ENCODE measurements at places on chromosomes 12 and 14. TPM values are rescaled to one million over a fixed set of nuclear protein-coding genes. Genes with fewer than 3 reads are reported as not detected.

- DNase-seq = peak; percentile 86
- H3K27ac ChIP-seq = no peak overlapping the region
- no peaks in the 10 kb centered on the region for H3K36me3 ChIP-seq
- peaks cover 5% of the 10 kb centered on the region for H3K4me1 ChIP-seq
These were observed 10.4 kb downstream of the OTUB2 start for GRCh38 chr14:94036313-94037167.

GRCh38 chr12:48068457-48068856, 37.4 kb downstream of the SENP1 start:
- no peak for DNase-seq
- H3K4me3 ChIP-seq = no peak overlapping the region
- peaks cover 2% of the 10 kb centered on the region for H3K4me1 ChIP-seq
- H3K27me3 ChIP-seq = no peaks in the 10 kb centered on the region
- peaks cover 54% of the 10 kb centered on the region for H3K36me3 ChIP-seq

ABCD4 gene
- total RNA-seq = 45.1 TPM

- H3K27ac ChIP-seq = no peak overlapping the region
- no peaks in the 10 kb centered on the region for H3K27me3 ChIP-seq
- no peak for DNase-seq
- H3K36me3 ChIP-seq = no peaks in the 10 kb centered on the region
- H3K4me3 ChIP-seq = no peak overlapping the region
These were observed 700.2 kb downstream of the DIO2 start for GRCh38 chr14:79511146-79511545.

- H3K36me3 ChIP-seq = no peaks in the 10 kb centered on the region
- H3K27me3 ChIP-seq = no peaks in the 10 kb centered on the region
- no peak overlapping the region for H3K4me3 ChIP-seq
- H3K27ac ChIP-seq = no peak overlapping the region
- no peak for DNase-seq
These were observed 81.1 kb downstream of the PELI2 start for GRCh38 chr14:56199095-56199981.

DNA sequence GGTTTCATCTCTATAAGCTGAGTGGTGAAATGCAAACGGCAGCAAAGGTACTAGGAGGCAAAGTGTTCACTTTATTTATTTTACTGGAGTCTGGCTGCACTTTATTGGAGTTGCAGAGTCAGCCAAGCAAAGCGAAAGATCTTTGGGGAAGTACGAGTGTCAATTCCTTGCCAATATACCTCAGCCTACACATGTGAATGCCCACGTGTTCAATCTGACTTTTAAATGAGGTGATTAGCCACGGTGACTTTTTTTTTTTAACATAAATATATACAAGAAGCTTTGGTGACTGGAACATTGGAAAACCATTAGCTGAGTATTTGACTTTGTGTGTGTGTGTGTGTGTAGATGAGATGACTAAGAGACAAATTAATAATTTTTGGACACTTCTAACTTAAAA, 178.8 kb downstream of the NTS start:
- no peaks in the 10 kb centered on the region for H3K27me3 ChIP-seq
- H3K4me3 ChIP-seq = no peak overlapping the region
- no peaks in the 10 kb centered on the region for H3K36me3 ChIP-seq
- no peak overlapping the region for H3K27ac ChIP-seq
- no peaks in the 10 kb centered on the region for H3K4me1 ChIP-seq

DNA sequence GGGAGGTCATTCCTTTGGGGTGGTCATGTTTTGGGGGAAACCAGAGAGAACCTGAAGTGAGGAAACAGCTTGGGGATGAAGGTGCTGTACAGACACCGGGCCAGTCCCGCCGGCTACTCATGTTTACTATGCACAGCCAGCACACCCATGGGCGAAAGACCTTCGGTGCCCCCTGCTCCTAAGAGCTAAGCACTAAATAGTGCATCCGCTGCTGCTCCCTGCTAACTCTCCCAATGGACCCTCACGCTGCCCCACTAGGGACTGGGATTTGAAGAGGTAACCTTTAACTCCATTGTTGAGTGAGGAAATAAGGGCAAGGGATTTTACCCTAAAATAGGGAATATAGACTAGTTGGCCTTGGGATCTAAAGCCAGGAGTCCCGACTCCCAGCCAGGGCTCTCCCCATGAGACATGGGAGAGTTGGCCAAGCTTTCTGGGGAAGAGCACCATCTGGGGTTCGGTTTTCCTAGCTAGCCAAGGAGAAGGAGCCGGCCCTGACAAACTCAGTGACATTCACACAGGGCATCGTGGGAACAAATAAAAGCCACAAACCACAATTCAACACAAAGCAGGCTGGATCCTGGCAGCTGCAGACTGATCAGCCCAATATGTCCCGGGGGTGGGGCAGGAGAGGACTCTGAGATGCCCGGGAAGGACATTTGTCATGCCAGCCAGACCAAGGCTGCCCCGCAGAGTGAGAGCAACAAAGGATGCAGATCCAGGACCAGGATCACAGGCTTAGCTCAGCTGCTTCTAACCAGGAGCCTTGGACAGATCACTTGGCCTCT, 91.7 kb downstream of the SINHCAF start:
- H3K4me3 ChIP-seq = no peak overlapping the region
- H3K27me3 ChIP-seq = peaks cover 32% of the 10 kb centered on the region
- H3K27ac ChIP-seq = no peak overlapping the region
- DNase-seq = no peak
- H3K4me1 ChIP-seq = peaks cover 13% of the 10 kb centered on the region

MYH6 gene
- total RNA-seq = 1.0 TPM

ALDH1L2 gene
- 0.70 TPM for total RNA-seq

LHX5 gene
- total RNA-seq = not detected

IL22 gene
- 0.61 TPM for total RNA-seq

DNA sequence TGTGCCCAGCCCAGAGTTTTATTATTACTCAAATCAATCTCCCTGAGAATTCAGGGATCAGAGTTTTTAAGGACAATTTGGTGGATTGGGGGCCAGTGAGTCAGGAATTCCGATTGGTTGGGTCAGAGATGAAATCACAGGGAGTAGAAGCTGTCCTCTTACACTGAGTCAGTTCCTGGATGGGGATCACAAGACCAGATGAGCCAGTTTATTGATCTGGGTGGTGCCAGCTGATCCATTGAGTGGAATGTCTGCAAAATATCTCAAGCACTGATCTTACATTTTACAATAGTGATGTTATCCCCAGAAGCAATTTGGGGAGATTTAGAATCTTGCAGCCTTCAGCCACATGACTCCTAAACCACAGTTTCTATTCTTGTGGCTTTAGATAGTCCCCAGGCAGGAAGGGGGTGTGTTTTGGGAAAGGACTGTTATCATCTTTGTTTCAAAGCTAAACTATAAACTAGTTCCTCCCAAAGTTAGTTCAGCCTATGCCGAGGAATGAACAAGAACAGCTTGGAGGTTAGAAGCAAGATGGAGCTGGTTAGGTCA, 89.1 kb upstream of the CNOT2 start:
- peaks cover 6% of the 10 kb centered on the region for H3K36me3 ChIP-seq
- H3K4me3 ChIP-seq = no peak overlapping the region
- no peaks in the 10 kb centered on the region for H3K4me1 ChIP-seq
- no peak overlapping the region for H3K27ac ChIP-seq

DNA sequence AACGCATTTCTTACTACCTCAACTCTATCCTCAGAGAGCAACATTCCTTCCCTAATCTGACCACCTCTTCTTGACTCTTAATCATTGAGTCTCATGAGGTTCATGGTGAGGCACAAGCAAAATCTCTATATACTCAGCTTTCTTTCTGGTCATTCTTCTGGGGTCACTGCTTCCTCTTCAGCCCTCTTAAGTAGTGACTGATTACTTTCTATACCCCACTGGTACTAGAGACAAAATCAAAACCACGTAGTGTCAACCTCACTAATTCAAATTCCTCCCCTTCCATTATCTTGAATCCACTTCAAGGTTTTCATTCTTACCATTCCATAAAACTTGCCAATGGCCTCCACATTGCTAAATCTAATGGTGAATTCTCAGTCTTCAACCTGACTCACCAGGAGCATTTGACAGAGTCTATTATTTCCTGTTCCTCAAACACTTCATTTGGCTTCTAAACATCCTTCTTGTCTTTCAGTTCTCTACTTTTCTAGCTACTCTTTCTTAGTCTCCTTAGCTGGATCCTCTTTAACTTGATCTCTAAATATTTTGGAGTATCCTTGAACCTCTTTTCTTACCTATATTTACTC, 6.8 kb downstream of the WDHD1 start:
- H3K4me3 ChIP-seq = no peak overlapping the region
- peaks cover 48% of the 10 kb centered on the region for H3K36me3 ChIP-seq
- no peak for DNase-seq

DNA sequence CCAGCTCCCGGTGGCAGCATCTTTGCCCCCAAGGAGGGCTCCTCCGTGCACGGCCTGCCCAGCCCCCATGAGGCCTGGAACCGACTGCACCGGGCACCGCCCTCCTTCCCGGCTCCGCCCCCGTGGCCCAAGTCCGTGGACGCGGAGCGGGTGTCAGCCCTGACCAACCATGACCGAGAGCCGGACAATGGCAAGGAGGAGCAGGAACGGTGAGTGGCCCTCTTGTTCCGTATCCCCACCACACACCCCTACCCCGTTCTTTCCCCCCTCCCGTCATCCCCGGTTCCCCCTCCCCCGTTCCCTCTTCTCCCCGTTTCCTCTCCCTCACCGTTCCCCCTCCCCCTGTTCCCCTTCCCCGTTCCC, 28.3 kb downstream of the LRCOL1 start:
- H3K27ac ChIP-seq = no peak overlapping the region
- H3K36me3 ChIP-seq = no peaks in the 10 kb centered on the region
- no peak for DNase-seq
- no peak overlapping the region for H3K4me3 ChIP-seq
- no peaks in the 10 kb centered on the region for H3K4me1 ChIP-seq
- H3K27me3 ChIP-seq = no peaks in the 10 kb centered on the region

LALBA gene
- total RNA-seq = not detected

GRCh38 chr12:90253674-90254181, 545.1 kb upstream of the ATP2B1 start:
- H3K27ac ChIP-seq = peak overlapping the region; percentile 25
- H3K36me3 ChIP-seq = no peaks in the 10 kb centered on the region
- peak; percentile 85 for DNase-seq
- H3K4me1 ChIP-seq = peaks cover 13% of the 10 kb centered on the region
- peaks cover 8% of the 10 kb centered on the region for H3K27me3 ChIP-seq

DNA sequence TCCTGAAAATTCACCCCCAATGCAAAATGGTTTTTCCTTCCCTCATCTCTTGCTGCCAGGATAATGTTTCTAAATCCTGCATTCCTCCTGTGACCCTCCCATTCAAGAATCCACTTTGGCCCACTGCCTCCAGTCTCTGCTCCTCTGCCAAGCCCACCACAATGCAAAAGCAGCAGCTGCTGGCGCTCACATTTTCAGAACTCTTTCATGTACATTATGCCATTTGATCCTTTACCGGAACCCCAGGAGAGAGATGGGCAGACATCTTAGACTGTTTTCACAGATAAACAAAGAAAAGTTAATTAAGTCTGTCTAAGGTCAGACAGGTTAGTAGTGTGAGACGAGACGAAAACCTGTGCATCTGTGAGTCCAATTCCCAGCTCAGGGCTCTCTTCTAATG, 12.9 kb downstream of the LRIG3 start:
- H3K27ac ChIP-seq = no peak overlapping the region
- no peak overlapping the region for H3K4me3 ChIP-seq
- no peaks in the 10 kb centered on the region for H3K36me3 ChIP-seq
- DNase-seq = no peak
- H3K4me1 ChIP-seq = no peaks in the 10 kb centered on the region

- H3K4me1 ChIP-seq = peaks cover 13% of the 10 kb centered on the region
- no peak overlapping the region for H3K27ac ChIP-seq
- H3K27me3 ChIP-seq = peaks cover 20% of the 10 kb centered on the region
These were observed 483.3 kb downstream of the VRK1 start for GRCh38 chr14:97280526-97280925.

TSPAN19 gene
- not detected for total RNA-seq

GRCh38 chr12:84619053-84619571, 293.5 kb downstream of the SLC6A15 start:
- H3K36me3 ChIP-seq = no peaks in the 10 kb centered on the region
- DNase-seq = no peak
- no peaks in the 10 kb centered on the region for H3K27me3 ChIP-seq
- H3K4me3 ChIP-seq = no peak overlapping the region
- no peaks in the 10 kb centered on the region for H3K4me1 ChIP-seq

DNA sequence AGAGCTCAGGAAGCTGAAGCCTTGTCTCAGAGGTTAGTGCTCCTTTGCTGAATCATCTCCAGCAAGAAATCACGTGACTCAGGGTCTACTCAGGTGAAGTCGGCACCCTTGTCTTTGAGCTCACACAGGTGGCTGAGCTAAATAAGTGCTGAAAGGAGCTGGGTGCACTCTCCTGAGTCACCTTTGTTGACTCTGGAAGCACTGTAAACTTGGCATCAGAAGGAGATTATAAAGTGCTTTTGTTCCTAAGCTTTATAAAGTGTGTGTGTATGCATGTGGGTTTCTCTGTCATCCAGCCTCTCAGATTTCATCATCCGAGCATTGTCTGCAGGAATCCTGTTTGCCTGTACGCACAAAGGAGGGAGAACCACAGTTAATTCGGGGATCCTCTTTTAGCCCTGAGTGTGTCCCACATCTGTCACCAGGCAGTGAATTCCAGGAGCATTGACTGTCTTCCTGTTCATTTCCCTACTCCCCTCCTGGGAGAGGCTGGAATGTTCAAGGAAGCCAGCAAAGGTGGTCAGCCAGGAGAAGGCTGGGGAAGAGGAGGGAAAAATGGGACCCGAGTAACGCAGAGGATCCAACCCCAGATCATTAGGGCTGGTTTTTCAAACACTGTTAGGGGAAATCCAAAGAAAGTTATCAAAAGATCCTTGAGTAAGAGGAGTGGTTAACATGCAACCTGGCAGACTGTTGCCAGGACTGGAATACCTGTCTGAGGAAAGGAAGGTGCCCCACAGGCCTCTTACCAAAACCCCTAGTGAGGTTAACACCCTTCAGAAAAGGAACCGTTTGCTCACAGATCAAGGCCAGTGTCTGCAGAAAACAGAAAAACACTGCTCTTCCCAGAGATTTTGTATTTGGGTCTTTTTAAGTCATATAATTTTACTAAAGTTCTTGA, 157.5 kb upstream of the HIF1A start:
- DNase-seq = no peak
- H3K36me3 ChIP-seq = peaks cover 84% of the 10 kb centered on the region
- no peak overlapping the region for H3K4me3 ChIP-seq
- peak overlapping the region; percentile 61 for H3K27ac ChIP-seq
- no peaks in the 10 kb centered on the region for H3K27me3 ChIP-seq

DNA sequence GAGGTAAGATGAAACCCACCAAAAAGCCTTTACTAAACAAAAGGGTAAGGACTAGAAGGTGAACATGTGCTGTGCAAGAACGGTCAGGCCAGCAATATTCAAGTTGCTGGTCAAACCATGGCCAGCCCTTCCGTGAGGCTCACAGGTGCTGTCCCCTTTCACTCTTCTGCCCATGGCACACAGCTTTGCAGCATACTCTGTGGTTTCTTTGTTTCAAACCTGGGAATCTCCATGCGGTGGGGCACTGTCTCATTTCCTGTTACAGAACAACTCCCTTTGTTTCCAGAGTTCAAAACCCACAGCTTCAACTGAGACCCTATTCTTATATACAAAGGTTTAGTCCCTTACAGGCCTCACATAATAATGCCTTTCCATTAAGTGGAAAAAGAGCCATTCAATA, 1.7 kb upstream of the OVCH1 start:
- H3K4me1 ChIP-seq = no peaks in the 10 kb centered on the region
- peaks cover 5% of the 10 kb centered on the region for H3K27me3 ChIP-seq
- H3K36me3 ChIP-seq = no peaks in the 10 kb centered on the region
- H3K27ac ChIP-seq = no peak overlapping the region

GRCh38 chr12:77435446-77436091, 370.2 kb upstream of the E2F7 start:
- H3K36me3 ChIP-seq = no peaks in the 10 kb centered on the region
- no peak overlapping the region for H3K4me3 ChIP-seq
- H3K27ac ChIP-seq = no peak overlapping the region
- H3K4me1 ChIP-seq = no peaks in the 10 kb centered on the region
- no peaks in the 10 kb centered on the region for H3K27me3 ChIP-seq

FAM181A gene
- not detected for total RNA-seq

BBS10 gene
- total RNA-seq = 4.3 TPM

Data from activated CD8-positive, alpha-beta memory T cell treated with anti-CD3 and anti-CD28 coated beads, Interleukin-2, amount 10 ng/mL, durations not matched to agents 7 days and 5 days (primary cell).